Osteocyte (in vitro differentiated cells): ENCODE measurements at places on chromosomes 11 and 22. TPM values are rescaled to one million over a fixed set of nuclear protein-coding genes. Genes with fewer than 3 reads are reported as not detected.

ACR gene
- total RNA-seq, result not detected in 2 replicates

P2RY2 gene
- total RNA-seq, result not detected in 2 replicates

NRIP3 gene
- total RNA-seq, result 0.97 and 1.1 TPM in 2 replicates

CCDC88B gene
- 0.30 TPM in 1 of 2 replicates, not detected in the other for total RNA-seq

ZP1 gene
- not detected in 2 replicates for total RNA-seq

AIFM3 gene
- 0.65 and 0.99 TPM in 2 replicates for total RNA-seq

PGAP2 gene
- total RNA-seq, result 20.3 and 22.7 TPM in 2 replicates

OR2AG1 gene
- total RNA-seq, result not detected in 2 replicates

SLC39A13 gene
- 95.4 and 98.7 TPM in 2 replicates for total RNA-seq

ANO9 gene
- total RNA-seq, result not detected in 2 replicates

NFAM1 gene
- not detected in 2 replicates for total RNA-seq

C11orf91 gene
- total RNA-seq, result 0.75 TPM in 1 of 2 replicates, not detected in the other

INS gene
- total RNA-seq, result not detected in 2 replicates

OR8G1 gene
- total RNA-seq, result not detected in 2 replicates

PKP3 gene
- total RNA-seq, result 0.40 and 0.50 TPM in 2 replicates

FOLR3 gene
- not detected in 2 replicates for total RNA-seq

DENND6B gene
- 10.4 and 10.8 TPM in 2 replicates for total RNA-seq

PRG3 gene
- total RNA-seq, result not detected in 2 replicates

MUC5B gene
- not detected in 2 replicates for total RNA-seq

PKDREJ gene
- total RNA-seq, result 0.05 TPM in 1 of 2 replicates, not detected in the other

KRTAP5-5 gene
- not detected in 2 replicates for total RNA-seq

YIF1A gene
- total RNA-seq, result 140 and 146 TPM in 2 replicates

TRIM49C gene
- total RNA-seq, result not detected in 2 replicates

FAM83F gene
- total RNA-seq, result not detected in 2 replicates

GUCY1A2 gene
- 0.68 and 0.78 TPM in 2 replicates for total RNA-seq

SLC35C1 gene
- total RNA-seq, result 17.5 and 18.0 TPM in 2 replicates

FGF4 gene
- total RNA-seq, result 0.26 and 0.40 TPM in 2 replicates

RCOR2 gene
- 2.5 and 2.6 TPM in 2 replicates for total RNA-seq
